ENCODE measurements at places on chromosomes 12 and 14.
A peak's percentile ranks its signal among the peaks of the same experiment; 100 is the strongest.

DNA sequence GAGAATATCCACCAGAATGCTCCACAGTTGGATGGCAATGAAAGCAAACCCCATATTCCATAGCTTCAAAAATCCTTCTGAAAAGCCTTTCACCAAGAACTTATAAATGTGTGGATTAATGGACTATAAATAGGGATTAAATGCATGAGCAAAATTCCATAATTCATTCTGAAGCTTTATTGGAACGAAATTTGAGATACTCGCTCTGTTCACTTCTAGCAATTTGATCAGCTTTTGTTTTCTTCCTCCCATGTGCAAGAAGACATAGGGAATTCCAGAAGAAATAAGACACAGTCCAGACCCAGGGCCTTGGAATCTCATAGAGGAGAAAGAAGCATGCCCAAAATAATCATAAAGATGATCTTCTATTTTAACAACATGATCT lies 285.9 kb upstream of the TMPO start:
- DNase-seq: no peak

DNA sequence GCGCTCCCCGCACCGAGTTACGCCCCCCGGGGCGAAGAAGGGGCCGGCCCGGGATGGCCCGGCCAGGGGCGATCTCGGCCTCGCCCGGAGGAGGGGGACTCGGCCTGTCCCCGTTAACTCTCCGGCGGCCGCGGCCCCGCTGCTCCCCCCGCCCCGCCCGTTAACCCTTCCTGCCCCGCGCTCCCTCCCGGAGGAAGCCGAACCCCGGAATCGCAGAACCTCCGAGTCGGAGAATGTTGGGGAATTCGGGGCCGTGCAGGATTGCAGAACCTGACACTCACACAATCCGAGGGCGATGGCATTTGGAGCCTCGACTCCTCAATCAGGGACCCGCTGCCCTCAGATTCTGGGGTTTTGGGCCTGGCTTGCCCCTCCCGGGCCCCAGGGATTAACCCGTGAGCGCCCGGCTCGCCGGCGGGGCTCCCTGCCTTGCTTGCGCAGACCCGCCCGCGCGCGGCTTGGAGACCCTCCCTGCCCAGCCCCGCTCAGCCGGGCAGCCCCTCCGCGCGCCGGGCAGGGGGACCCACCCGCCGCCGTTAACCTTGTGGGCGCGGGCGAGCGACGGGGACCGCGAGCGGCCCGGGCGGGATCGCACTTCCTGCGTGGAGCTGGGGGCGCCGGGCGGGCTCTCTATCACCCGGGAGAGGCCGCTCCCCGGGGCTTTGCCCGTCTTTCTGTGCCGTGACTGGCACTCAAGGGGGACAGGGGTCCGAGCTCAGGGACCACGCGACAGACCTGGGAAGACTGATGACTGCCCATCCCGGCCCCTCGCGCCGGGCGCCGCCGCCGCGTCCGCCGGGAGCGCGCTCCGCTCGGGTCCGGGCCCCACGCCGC lies 18.8 kb downstream of the BEGAIN start:
- no peak for DNase-seq

DNA sequence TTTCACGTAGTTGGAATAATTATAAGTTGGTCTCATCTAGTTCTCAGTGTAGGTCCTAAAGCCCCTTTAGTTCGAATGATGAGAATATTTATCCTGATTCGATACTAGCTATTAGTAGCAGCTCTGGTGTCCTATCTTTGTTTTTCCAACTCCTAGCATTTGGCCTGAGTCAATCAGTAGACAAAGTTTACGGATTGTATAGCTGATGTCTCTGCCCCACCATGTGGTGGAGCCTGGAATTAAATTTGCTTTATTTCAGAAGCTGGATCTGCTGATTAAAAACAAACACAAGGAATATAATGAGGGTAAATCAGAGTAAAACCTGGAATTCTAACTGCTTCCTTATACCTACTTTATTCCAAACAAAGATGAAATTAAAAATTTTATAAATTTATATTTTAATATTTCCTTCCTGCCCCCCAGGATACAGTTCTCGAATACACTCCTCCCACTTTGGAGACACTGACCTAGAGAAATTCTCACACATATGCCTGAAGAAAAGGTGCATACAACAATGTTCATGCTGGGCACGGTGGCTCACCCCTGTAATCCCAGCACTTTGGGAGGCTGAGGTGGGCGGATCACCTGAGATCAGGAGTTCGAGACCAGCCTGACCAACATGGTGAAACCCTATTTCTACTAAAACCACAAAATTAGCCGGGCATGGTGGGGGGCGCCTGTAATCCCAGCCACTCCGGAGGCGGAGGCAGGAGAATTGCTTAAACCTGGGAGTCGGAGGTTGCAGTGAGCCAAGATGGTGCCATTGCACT lies 7.6 kb upstream of the BRMS1L start:
- DNase-seq: peak; percentile 31

DNA sequence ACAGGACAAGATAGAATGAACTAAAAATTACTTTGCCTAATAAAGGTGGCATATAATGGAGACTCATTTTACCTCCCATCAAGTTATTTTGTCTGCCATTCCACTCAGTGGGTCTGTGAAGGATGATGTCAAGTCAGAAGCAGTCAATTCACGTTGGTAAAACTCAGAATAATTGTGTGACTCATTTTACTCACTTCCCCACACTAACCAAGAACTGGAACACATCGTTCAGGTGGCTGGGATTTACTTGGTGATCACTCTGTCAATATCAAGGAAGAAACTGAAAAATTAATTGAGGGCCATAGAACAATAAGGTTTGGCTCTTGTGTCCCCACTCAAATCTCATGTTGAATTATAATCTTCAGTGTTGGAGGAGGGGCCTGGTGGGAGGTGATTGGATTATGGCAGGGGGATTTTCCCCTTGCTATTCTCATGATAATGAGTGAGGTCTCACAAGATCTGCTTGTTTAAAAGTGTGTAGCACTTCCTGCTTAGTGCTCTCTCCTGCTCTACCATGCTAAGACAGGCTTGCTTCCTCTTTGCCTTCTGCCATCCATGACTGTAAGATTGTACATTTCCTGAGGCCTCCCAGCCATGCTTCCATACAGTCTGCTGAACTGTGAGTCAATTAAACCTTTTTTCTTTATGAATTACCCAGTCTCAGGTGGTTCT lies 35.7 kb upstream of the GTF2A1 start:
- DNase-seq: no peak

GRCh38 chr12:70598467-70599193 lies 38.6 kb downstream of the PTPRB start:
- DNase-seq: no peak

- peak; percentile 29 for DNase-seq
These were observed 238.9 kb downstream of the CHST11 start for GRCh38 chr12:104695453-104696148.

DNA sequence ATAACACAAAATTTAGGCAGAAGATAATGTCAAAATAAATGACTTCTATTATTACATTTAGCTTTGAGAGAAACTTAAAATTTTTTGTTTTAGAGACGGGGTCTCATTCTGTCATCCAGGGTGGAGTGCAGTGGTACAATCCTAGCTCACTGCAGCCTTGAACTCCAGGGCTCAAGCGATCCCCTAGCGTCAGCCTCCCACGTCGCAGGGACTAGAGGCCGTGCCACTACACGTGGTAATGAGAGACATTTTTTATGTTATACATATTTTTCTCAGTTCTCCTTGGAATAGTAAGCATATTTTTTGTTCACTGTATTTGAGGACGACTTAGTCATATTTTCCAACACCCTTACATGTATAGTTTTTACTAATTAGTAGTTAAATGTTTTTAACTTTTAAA lies 21.5 kb upstream of the NUDT4 start:
- no peak for DNase-seq

GRCh38 chr14:100872259-100873095 lies 31.0 kb downstream of the RTL1 start:
- no peak for DNase-seq

- no peak for DNase-seq
These were observed 11.5 kb downstream of the C1S start for GRCh38 chr12:7072035-7072434.

DNA sequence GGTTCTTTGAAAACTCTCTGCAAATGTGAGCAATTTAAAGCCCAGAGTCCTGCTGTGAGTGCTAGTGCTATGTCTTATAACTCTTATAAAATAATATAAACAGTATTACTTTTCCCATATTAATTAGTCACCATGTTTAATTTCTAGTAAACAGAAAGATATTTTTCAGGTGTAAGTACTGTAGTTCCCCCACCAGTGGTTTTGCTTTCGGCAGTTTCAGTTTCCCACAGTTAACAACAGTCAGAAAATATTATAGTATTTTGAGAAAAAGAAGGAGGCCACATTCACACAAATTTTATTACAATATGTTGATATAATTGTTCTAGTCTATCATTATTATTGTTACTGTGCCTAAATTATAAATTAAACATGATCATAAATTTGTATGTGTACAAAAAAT lies 800.5 kb downstream of the LRFN5 start:
- no peak for DNase-seq

- no peak for DNase-seq
These were observed 24.2 kb upstream of the RNASE3 start for GRCh38 chr14:20866963-20867362.

DNA sequence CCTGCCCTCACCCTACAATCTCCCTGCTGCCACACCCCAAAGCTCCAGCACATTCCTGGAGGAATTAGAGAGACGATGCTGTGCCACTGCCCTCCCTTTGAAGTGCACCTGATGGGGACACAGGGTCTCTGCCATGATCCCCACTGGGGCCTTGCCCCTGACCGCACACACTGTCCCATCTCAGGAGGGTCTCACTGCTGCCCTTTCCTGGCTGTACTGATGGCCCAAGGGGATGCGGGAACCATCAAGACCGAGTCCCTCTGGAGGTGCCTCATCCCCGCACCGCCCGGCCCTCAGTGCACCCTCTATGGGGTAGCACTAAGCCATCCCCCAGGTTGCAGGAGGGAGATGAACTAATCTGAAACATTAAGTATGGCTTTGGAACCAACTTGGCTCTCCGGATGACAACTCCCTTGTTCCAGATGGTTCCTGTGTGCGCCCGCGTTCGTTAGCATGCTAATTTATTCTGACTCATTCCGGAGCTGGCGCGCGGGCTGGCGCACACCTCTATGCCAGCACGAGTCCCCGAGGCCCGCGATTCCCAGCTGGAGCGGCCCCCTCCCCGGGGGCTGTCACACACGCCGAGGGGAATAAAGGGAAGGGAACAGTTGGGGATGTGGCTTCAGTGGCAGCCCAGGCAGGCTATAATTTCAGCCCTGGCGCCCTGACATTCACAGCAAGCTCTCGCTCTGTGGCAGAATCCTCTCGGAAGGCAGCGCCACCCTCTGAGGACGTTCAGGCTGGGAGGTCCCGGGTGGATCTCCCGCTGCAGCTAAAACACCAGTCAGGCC lies 34.2 kb upstream of the C14orf180 start:
- DNase-seq: no peak

DNA sequence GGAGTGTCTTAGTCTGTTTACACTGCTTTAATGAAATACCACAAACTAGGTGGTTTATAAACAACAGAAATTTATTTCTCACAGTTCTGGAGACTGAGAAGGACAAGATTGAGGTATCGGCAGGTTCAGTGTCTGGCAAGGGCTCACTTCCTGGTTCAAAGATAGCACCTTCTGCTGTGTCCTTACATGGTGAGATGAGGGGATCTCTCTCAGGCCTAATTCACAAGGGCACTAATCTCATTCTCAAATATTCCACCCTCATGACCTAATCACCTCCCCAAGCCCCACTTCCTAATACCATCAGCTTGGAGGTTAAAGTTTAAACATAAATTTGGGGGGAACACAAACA lies 35.0 kb upstream of the PLEK2 start:
- peak; percentile 91 for DNase-seq

GRCh38 chr12:6962285-6963015 lies 8.0 kb downstream of the PHB2 start:
- DNase-seq: peak; percentile 88

DNA sequence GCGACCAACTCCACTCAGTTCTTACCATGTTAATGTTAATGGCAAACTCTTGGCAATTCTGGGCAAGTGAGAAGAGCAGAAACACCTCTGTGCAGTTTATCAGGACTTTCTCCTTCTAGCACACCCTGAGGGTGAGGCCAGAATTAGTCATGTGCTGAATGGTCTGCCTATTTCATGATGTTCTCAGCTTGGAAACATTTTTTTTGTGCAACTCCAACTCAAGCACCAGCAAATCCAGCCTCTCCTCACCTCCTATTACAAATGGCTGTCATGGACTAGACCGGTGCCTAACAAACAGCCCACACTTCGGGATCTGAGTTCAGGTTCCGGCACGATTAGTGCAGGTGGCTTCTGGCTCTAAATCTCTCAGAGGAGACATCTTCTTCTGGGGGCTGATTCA lies 246.0 kb downstream of the ZFP36L1 start:
- DNase-seq: no peak

DNA sequence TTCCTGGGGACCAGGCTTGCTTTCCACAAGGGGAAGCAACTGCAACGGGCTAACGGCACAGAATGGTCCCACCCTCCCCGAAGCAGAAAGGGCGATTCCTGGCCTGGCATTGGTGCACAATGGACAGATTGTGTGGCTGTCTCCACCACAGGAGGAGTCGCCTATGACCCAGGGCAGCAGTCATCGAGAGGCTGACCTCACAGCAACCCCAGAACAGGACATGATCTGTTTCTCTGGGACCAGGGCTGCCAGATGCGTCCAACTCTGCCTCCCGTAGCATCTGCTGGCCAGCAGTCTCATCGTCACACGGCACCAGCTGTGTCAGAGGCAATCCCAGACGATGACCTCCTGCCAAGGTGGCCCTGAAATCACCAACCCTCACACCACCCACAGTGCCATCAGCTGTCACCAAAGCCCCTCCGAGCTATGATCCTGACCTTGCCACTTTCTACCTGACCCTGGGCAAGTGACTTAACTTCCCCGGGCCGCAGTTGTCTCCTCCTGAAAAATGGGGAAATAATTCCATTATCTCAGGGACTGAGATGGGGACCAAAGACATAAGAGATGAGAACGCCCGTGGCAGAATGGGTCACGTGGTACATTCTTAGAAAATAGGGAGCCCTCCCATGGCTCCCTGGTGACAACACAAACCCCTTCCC lies 86.7 kb downstream of the CHGA start:
- DNase-seq: no peak

- DNase-seq: peak; percentile 59
These were observed 15.5 kb upstream of the IRF2BPL start for GRCh38 chr14:77043984-77044485.

- peak; percentile 88 for DNase-seq
These were observed 85.6 kb downstream of the DICER1 start for GRCh38 chr14:95071649-95072280.

DNA sequence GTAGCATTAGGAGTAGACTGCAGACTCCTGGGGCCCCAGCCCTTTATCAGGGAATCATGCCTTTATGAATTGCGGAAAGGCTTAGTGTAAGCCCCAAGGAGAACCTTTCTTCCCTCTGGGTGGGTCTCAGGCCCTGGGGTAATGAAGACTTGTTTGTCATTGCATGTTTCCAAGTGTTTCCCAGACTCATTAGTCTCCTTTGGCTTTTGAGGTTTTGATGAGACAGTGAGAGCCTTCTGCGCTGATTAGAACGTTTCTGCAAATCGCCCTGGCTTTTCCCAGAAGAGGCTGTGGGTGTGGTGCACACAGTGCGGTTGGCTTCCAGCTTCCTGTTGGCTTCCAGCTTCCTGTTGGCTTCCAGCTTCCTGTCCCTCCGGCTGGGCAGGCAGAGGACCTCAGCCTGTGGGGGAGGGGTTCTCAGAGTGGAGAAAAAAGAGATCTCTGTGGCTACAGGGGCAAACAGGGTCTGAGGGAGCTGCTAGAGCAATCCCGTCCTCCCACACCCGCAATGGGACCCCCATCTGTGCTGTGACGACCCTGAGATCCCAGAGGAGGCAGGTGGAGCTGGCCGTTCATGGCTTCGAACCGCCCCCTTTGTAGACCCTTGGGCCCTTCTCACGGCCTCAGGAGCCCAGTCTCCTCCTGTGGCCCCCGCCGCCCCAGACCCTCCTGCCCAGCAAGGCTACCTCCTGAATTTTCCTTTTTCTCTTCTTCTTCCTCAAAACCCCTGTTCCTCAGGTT lies 42.1 kb downstream of the GPR68 start:
- no peak for DNase-seq
